Renal cortical epithelial cell (primary cell): ENCODE measurements at places on chromosomes 6 and 20.
A peak's percentile ranks its signal among the peaks of the same experiment; 100 is the strongest.

DNA sequence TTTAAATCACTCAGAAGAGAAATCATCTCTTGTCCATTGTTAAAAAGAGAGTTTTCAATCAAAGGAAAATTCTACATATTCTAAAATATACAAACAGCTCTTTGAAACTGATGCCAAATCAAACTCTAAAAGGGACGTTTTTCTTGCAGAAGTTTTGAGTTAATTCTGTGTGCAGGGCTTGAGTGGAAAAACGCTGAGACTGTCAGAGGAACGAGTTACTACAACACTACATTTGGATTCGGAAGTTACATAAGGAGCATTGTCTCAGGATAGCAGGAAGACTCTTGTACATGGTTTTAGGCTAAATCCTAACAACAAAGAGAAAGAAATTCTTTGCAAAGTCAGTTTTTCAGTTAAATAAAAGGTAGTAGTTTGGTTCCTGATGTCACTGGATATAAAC, 155.7 kb upstream of the SUPT3H start:
- no peak for DNase-seq

- peak; percentile 29 for DNase-seq
These were observed 661.3 kb downstream of the BCKDHB start for GRCh38 chr6:80767808-80768207.

DNA sequence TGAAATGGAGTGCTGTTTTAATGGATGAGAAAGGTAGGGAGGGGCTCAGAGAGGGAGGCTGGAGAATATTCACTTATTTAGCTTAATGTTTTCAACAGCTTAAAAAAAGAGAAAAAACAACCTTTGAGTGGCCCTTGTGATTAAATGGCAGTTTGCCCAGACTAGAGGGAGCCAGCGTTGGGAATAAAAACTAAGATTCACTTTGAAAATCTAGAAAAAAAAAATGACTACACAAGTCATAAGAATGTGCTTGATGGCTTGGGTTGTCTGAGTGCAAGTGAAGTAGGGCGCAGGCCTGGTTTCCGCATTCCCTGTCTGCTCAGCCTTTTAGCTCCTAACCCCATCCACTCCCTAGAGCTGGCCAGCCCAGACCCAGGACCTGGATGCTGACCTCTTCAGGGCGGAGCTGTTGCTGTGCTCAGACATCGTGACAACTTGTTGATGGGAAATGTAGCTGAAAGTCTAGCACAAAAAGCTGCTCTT, 28.9 kb downstream of the UTRN start:
- DNase-seq, result peak; percentile 91

DNA sequence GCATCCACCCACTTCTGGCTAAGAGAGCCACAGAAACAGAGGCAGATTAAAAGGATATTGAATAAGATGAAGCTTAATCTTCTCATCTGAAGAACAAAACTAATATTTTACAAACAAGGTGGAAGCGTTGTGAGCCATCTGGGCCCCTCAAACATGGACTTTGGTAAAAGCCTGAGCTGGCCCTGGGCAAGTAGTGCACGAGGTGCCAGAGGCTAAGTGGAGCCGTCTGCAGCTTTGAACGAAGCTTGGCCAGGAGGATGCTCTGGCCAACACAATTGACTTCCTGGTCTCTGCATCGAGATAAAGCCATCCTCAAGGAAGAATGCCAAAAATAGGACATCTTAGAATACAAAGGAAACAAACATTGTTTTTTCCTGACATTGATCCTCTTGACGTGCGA, 53.2 kb upstream of the PLEKHG1 start:
- no peak for DNase-seq

DNA sequence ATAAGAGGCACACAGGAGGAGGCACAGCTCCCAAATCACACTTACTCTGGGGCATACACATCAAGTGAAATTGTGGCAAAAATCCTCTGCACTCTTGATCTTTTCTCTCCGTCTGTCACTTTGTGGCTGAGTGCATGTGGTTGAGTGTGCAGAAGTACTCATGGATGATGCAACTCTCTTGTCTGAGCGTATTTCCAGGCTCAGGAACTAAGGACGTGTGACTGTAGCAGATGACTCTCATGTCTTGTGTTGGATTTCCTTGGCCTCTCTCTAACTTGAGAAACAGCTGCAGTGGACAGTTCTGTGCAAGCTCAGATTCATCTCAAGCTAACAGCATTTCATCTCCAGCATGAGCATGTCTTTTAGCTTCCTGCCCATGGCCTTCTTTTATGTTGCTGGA, 245.4 kb upstream of the FLRT3 start:
- peak; percentile 36 for DNase-seq

- no peak for DNase-seq
These were observed 136.4 kb upstream of the PTPN1 start for GRCh38 chr20:50373674-50374286.

- DNase-seq, result peak; percentile 6
These were observed 50.0 kb downstream of the SGK1 start for GRCh38 chr6:134267917-134268361.

DNA sequence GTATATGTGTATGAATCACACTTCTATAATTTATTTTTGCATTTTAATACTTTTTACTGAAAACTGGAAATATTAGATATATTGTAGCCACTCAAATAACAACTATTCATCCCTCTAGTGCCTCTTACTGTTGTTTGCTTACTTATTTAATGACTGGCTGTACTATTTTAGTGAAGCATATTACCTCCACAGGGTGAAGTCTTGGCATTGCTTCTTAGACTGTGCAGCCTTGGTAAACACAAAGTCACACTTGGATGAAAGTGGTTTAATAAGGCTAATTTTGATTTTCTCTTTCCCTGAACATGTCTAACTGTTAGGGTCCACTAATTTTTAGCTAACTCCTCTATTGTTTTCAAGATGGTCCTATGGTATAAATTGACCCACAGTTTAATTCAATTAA, 1043.2 kb upstream of the ADGRB3 start:
- no peak for DNase-seq

DNA sequence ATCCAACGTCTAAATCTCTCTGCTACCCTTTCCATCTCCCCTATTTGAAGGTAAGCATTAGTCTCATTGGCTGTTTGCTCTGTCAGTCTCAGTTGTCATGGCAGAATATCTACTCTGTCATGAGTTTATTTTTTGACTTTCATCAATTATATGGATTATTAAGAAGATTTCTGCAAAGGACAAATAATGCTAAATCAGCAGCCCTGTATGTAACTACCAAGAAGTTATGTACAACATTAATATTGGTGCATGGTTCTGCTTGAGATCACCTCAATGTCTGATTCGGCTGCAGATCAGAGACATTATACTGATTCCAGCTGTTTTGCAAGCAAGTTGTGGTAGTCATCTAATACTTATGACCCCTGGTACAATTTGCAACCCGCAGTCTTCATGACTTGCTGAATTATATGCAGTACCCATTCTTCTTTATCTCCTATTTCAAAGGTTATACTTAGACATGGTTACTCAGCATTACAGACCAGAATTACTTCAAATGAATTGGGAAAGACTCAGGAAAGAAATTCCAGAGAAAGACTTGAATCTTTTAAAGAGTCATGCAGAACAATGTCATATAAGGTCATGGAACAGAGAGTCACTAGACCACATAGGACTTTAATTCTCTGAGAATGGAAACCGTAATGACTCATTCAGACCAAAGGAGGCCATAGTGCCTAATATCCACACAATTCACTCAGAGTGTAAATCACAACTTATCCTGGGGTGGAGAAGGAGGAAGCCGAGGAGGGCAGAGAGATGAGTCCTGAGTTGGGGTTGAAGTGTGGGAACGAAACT, 201.4 kb downstream of the IBTK start:
- DNase-seq, result peak; percentile 98

- no peak for DNase-seq
These were observed 134.0 kb downstream of the SYNDIG1 start for GRCh38 chr20:24603454-24603853.

- DNase-seq, result no peak
These were observed 34.7 kb upstream of the LAMA4 start for GRCh38 chr6:112289038-112289566.

DNA sequence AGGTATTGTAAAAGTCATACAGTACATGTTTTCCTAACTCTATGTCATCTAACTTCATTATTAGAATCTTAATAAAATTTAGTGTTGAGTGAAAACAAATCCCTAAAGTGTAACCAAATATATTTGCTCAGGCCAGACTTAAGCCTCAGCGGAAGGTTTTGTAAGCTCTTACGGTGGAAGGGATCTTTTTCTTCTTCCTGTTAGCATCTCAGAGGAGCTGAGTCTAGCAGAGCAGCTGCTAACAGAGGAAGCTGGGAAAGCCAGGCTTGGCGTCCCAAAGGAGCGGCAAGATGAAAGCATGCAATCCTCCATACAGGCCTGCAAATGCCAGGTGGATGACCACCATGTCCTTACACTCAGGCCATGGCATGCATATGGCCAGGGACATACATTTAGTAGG, 72.4 kb downstream of the ADTRP start:
- DNase-seq, result no peak

DNA sequence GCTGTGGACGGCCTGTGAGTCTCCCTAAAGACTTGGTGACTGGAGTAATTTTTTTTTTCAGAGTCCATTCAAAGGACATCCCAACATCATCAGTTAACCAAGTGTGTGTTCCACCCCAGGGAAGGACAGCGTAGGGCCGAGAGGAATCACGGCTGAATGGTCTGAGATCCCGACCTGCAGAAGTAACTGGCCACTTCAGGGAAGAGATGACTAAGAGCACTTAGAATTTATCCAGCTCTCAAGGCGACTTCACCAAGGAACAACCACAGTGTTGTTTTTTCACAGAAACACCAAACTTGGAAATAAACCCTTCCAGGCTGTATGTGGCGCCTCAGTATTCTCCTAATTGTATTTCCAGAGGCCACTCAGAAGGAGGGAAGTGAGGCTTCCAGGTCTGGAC, 231.6 kb downstream of the FNDC1 start:
- DNase-seq, result peak; percentile 40

- no peak for DNase-seq
These were observed 29.8 kb downstream of the AIG1 start for GRCh38 chr6:143090314-143091044.

GRCh38 chr6:89974834-89975233, 80.6 kb downstream of the GJA10 start:
- no peak for DNase-seq
